Activated T-cell treated with anti-CD3 and anti-CD28 coated beads for 24 hours (primary cell): ENCODE measurements at places on chromosomes 6 and 20.
A peak's percentile ranks its signal among the peaks of the same experiment; 100 is the strongest.

- DNase-seq: no peak
Measured at GRCh38 chr6:44028789-44029310, 98.4 kb downstream of the MRPL14 start.

DNA sequence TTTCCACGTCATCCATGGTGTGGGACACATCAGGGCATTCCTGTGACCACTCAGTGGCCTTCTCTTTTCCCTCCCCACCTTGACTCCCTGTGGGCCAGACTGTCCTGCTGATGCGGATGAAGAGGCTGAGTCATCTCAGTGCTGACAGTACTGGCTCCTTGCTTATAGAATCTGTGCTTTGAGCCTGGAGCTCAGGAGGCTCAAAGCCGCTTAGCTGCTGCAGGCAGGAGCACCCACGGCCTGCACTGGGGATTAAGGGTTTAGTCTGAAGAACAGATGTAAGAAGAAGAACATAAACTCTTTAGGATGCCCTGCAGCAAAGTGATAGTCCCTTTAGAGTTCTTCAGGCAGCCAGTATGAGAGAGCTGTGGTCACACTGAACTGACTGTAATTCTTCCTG is 642.0 kb upstream of the CHD6 start:
- DNase-seq: no peak

DNA sequence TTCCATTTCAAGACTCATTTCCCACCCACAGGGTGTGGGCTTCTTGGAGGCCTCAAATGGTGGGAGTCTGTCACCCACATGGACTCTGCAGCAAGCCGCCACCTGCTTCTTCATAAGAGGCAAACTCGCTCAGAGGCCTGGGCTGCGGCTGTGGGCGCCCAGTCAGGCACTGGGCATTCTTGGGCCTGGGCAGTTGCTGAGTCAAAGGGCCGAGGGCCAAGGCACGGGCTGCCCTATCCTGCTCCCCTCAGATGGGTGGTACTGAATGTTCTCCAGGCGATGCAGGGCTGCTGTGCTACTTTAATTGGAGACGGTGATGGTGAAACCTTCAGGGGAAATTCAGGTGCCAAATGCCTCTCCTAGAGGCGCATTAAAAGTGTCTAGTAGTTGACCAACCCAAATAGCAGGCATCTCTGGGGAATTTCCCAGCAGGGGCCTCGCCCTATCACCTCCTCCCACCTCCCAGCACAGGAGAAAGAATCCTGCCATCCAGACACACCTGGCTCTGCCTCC is 57.9 kb downstream of the MAFB start:
- DNase-seq: no peak

GRCh38 chr6:125213939-125214338 is 60.4 kb downstream of the TPD52L1 start:
- no peak for DNase-seq

- DNase-seq: no peak
Measured at GRCh38 chr6:7218406-7218988, 94.5 kb downstream of the SSR1 start.

DNA sequence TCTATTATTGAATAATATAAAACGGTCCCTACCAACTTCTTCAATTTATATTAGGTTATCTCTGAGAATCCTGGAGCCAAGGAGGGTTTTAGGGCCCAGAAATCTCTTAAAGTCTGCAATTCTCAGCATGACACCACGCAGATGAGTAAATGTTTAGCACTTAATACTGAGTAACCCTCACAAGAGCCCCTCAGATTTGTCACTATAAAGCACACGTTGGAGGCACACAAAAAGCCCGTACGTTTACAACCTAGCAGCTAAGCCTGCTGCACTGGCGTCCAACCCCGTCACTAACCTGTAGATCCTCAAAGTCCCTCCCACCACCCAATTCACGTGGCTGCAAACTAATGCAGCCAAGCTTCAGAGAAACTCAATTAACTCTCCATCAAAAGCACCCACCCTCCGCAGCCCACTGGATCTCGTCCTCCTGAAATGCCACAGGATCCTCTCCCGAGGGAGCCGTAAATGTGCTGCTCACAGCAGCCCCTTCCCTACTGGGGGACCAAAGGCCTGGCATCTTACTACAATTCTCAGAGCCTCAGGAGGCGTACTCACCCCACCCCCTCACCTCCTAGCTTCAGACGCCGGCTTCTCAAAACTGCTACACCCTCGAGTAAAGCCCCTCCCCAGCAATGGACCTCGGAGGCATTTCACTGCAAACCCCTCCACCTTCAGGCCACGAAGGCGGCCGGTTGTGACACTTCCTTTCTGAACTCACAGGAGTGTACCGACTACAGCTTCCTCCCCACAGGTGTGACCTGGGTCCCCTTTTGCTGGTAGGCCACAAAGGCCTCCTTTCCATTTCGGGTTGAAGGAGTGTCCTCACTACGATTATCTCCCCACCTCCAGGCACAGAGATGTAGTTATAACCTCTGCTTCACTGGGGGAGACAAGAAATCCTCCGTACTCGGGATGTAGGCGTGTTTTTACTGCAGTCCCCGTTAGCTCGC is 909 bp downstream of the CPNE1 start:
- DNase-seq: peak; percentile 47
